ENCODE measurements at places on chromosomes 11 and 22.
A peak's percentile ranks its signal among the peaks of the same experiment; 100 is the strongest.

GRCh38 chr11:109037856-109038780 is 373.2 kb downstream of the DDX10 start:
- no peak for DNase-seq

- peak; percentile 98 for DNase-seq
Measured at GRCh38 chr22:37244114-37244921, at the start of gene RAC2. Gene RAC2 (minus strand): TSS chr22:37244269. CDS start chr22:37244148, 121 bp downstream.

DNA sequence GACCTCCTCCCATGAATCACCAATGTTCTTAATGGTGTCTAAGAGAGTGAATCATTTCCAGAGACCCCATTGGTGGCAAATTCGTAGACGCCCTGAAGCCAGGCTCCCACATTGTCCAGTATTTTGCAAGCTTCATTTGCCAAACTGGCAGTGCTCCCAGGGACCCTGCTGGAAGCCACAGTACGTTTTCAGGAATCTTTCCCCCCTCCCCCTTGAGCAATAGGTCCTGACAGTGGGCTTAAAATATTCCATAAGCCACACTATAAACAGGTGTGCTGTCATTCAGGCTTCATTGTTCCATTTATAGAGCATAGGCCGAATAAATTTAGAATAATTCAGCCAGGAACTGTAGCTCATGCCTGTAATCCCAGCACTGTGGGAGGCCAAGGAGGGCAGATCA is 125.3 kb downstream of the MORC2 start:
- DNase-seq: no peak

- no peak for DNase-seq
Measured at GRCh38 chr22:22398530-22399327, 109.8 kb downstream of the ZNF280B start.

- no peak for DNase-seq
Measured at GRCh38 chr11:27018902-27019529, 21.6 kb upstream of the BBOX1 start.

- DNase-seq: no peak
Measured at GRCh38 chr11:78347956-78348355, 69.7 kb downstream of the GAB2 start.

DNA sequence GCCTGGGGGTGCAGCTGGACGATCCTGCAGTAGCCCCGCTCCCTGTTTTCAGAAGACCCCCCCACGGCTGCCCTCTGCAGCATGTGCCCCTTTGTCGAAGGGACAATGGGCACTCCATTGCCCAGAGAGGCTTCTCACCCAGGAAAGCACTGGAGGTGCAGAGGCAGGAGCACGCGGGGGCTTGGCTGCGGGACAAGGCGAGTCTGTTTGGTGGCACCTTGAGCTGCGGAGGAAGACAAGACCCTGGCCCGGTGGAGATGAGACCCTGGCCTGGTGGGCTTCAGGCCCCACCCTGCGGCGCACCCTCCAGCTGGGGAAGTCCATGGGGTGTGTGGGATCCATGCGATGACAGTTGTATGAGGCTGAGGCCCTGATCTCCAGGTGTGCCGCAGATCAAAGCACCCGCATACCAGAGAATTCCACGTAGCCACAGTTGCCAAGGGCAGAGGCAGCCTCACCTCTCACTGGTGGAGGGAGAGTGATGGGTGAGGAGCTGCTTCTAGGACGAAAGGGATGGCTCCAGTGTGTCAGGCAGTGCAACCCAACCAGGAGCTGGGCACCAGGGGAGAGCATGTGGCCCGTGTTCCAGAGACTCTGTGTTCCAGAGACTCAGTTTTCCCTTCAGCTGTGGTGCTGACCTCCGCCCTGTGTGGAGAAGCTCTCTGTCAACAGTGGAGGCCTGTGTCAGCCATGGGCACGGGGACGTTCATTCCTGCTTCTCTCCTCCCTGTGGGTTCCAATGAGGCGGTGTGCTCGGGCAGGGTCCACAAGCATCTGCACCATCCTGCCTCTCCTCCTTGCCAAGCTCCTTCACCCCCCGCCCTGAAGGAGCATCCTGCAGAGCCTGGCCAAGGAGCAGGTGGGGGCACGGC is 10.0 kb downstream of the TBX1 start:
- no peak for DNase-seq

- no peak for DNase-seq
Measured at GRCh38 chr11:77038825-77039326, 4.7 kb downstream of the B3GNT6 start.

GRCh38 chr11:119940401-119940976 is 197.4 kb downstream of the TRIM29 start:
- no peak for DNase-seq

- no peak for DNase-seq
Measured at GRCh38 chr22:32486656-32487390, 12.2 kb downstream of the FBXO7 start.

DNA sequence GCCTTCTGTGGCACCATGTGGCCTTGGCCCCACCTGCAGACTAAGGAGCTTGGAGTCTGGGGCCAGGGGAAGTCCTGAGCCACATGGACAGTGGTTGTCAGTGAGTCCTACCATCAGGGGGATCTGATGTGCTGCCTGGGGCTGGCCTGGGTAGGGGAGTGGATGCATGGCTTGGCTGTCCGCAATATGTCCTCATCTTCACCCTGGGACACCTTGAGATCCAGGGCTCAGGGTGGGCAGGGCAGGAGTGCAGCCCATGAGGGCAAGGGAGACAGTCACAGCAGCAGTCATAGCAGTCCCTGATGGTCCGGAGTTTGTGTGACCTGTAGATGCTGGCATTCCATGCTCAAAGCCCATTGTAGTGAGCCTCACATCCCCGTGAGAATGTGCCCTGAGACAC is 256.8 kb upstream of the B3GAT1 start:
- DNase-seq: no peak

DNA sequence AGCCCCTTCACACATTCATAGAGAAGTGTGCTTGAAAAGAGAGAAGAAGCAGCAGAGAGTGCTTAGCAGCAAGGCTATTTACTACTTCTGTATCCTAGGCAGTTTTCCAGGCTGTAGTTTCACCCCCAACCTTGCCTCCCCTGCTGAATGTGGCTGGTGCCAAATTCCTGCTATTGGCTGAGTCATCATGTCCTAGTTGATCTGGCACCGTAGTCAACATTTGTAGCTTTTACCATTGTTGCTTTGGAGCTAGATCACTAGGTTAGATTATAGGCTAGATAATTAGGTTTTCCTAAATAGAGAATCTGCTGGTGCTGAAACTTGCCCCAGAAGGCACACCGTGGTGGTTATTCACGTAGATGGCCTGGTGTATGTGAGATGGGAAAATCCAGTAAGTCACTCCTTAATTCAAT is 32.7 kb downstream of the ARHGAP42 start:
- DNase-seq: no peak

DNA sequence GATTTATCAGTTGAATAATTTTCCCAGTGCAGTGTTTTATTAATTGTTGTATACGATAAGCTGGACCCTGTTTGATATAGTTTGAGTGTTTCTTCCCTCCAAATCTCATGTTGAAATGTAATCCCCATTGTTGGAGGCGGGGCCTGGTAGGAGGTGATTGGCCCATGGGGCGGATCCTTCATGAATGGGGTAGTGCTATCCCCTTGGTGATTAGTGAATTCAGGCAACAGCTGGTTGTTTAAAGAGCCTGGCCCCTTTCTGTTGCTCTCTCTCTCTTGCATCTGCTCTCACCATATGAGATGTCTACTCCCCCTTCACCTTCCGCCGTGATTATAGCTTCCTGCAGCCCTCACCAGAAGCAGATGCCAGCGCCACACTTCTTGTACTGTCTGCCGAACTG is 1.5 kb downstream of the OR5A1 start:
- DNase-seq: no peak

- no peak for DNase-seq
Measured at GRCh38 chr11:57403802-57404147, 13.3 kb upstream of the PRG2 start.

- no peak for DNase-seq
Measured at GRCh38 chr11:134994431-134994830, 582.4 kb upstream of the B3GAT1 start.

- no peak for DNase-seq
Measured at GRCh38 chr22:29598684-29599020, 4.8 kb upstream of the NF2 start.

- DNase-seq: no peak
Measured at GRCh38 chr11:3198815-3199214, 19.8 kb downstream of the MRGPRG start.

DNA sequence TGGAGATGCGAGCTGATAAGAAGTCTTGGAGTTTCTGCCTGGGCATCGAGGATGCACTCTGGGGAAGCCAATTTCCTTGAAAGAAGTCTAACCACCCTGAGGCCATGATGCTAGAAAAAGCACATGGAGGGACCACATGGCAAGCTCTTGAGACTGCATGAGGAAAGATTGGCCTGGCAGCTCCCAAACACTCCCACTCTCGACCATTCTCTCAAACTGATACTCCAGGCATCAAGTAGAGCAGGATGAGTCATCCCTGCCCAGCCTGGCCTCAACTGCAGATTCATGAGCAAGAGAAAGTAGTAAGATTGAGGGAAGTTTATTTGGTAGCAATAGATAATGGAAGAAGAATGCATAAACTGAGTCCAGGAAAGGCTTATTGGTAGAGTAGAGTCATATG is 194.3 kb downstream of the KIF18A start:
- no peak for DNase-seq

DNA sequence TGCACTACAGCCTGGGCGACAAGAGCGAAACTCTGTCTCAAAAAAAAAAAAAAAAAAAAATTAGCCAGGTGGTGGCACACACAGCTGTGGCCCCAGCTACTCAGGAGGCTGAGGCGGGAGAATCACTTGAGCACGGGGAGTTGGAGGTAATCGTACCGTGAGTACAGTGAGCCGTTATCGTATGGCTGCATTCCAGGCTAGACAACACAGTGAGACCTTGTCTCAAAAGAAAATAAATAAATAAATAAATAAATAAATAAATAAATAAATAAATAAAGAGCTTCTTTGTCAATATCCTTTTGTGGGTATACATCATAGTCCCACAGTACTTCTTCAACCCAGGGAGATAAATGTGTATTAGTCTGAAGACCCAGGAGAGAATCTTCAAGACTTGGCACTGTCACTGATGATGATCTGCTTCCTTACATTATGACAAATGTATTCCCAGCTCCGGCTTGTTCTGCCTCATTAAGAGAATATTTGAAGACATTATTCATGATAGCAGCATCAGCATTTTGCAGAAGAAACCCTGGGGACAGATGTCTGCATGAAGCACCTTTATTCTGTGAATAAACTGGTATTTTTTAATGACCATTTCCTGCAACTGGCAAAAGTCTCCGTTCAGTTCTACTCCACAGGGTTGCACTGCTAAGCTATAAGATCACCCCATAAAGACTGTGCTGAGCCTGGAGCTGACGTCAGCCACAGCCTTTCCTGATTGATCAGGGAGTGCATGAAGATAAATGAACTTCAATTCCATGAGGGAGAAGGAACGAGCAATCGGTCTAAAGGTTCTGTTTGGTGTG is 1.6 kb upstream of the ACY3 start:
- no peak for DNase-seq

DNA sequence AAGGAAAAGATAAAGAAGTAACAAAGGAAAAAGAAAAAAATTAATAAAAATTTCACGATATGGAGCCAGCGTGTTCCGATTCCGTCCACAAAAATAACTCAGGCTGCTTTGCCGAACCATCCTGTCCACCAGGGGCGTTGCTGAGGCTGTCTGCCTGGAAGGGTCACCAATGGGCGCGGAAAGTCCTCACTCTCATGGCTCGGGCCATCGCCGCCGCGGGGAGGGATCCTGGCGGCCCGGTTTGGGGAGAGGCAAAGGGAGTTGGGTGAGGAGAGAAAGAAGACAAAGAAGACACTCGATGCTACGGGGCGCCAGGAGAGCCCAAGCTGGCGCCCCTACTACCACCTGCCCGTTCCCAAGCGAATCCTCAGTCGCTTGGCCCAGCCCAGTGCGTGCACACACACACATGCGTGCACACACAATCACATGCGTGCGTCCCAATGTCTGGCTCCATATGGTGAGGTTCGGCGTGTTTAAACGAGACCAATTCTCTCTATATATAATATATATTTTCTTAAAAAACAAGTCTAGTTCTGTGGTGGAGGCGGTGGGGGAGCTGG is 5.6 kb upstream of the PYGM start:
- DNase-seq: no peak

DNA sequence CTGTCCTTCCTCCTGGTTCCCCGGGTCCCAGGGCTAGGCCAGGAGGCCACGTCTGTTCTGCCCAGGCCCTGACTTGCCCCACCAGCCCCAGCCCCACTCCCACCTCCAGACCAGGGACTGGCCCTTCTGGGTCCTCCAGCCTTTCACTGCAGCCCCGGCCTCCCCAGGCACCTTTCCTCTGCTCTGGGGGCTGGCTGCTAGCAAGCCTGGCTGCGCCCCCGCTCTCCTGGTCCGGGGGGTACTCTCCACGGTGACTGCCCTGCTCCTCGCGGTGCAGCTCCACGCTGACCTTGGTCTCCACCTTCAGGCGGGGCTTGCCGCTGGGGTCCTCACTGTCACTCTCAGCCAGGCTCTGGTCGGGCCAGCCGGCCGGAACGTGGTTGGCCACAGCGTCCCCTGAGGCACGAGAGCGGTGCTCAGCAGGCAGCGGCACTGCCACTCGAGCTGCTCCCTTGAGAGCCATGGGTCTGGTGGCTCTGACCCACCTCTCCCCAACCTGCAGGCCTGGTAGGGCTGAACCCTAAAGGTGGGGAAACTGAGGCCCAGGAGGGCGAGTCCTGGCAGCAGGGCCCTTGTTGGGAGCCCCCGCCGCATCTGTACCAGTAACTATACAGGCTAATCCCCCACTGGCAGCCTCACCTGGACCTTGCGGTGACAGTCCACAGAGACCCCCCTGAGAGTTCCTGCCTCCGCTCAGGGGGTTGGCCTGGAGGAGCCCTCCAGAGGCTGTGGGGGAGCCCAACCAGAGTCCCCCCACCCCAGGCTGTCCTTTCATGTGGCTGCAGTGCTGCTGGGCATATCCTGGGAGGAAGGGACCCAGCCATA is 29.0 kb downstream of the TRMU start:
- DNase-seq: no peak

- no peak for DNase-seq
Measured at GRCh38 chr22:22034469-22035132, 52.0 kb upstream of the TOP3B start.

GRCh38 chr11:9396752-9397151 is 12.3 kb downstream of the IPO7 start:
- DNase-seq: no peak

- DNase-seq: no peak
Measured at GRCh38 chr22:27581688-27582087, 219.9 kb downstream of the MN1 start.

- DNase-seq: no peak
Measured at GRCh38 chr11:106717222-106717621, 301.1 kb downstream of the GUCY1A2 start.

- DNase-seq: no peak
Measured at GRCh38 chr22:41302811-41303210, 1.5 kb downstream of the ZC3H7B start.

- DNase-seq: no peak
Measured at GRCh38 chr11:75013051-75013450, 24.3 kb downstream of the NEU3 start.

GRCh38 chr22:49326558-49326957 is 501.1 kb downstream of the BRD1 start:
- no peak for DNase-seq

Data from CMK (cell line).